ENCODE measurements at places on chromosomes 6 and 20.

GRCh38 chr6:113110211-113110610 is 746.9 kb upstream of the MARCKS start:
- no peak for DNase-seq

- DNase-seq = no peak
Measured at GRCh38 chr20:52572687-52573086, 381.1 kb upstream of the ZFP64 start.

- no peak for DNase-seq
Measured at GRCh38 chr6:91447530-91448254, 860.8 kb upstream of the MAP3K7 start.

DNA sequence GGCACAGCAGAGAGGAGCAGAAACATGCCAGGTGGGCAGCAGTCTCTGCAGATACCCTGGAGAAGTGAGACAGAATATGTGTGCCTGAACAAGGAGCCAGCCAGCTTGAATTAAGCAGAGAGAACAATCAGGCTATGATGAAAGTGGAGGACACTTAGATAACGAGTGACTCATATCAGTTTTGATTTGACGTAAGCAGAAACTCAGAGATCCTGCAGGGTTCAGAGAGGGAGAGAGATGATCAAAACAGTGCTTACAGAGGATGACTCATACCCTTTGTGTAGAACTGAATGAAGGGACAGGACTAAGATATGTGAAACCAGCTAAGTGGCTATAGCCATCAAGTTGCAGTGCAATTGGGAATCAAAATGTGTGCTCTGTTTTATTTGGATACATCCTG is 300.7 kb downstream of the TENT5A start:
- no peak for DNase-seq
